Renal pelvis (tissue), 12 donors: ENCODE measurements at places on chromosomes 11 and 22. TPM values are rescaled to one million over a fixed set of nuclear protein-coding genes. Genes with fewer than 3 reads are reported as not detected.
A peak's percentile ranks its signal among the peaks of the same experiment; 100 is the strongest.

GRCh38 chr22:28594797-28595462 is 84.7 kb downstream of the TTC28 start:
- DNase-seq, result peak; percentile 70

GRCh38 chr11:125079878-125080530 is 16.9 kb downstream of the SLC37A2 start:
- no peak for DNase-seq

- DNase-seq, result peak; percentile 90
Observed at GRCh38 chr22:26483439-26484359, at the start of the genes HPS4 and SRRD. TSS of gene HPS4 (minus strand) at chr22:26483783. CDS start at chr22:26481762, 2,021 bp downstream. TSS of gene SRRD (plus strand) at chr22:26483877. CDS start at chr22:26483891, 14 bp downstream.

DNA sequence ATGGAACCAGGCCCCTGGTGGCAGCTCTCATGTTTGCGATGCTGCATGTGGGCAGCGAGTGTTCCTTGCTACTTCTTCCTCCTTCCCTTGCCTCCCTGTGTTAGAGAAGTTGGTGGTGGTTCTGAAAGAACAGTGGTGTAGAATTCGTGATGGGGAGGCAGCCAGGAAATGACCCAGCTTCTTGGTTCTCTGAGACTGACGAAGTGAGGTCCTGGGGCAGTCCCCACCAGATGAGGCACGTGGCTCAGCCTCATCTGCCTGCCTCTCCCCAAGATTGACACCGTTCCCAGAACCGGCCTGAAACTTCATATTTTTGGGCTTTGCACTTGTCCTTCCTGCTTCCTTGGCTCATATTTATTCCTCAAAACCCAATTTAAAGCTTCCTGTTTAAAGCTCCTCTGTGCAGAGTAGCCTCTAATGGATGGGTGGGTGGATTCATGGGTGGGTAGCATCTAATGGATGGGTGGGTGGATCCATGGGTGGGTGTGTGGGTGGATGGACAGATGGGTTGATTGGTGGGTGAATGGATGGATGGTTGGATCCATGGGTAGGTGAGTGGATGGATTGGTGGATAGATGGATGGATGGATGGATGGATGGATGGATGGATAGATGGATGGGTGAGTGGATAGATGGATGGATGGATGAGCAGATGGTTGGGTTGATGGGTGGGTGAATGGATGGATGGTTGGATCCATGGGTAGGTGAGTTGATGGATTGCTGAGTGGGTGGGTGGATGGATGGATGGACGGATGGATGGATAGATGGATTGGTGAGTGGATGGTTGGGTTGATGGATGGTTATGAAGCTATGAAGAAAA is 77.3 kb upstream of the ATXN10 start:
- DNase-seq, result no peak

- no peak for DNase-seq
Observed at GRCh38 chr11:134372961-134373360, 39.1 kb downstream of the B3GAT1 start.

GRCh38 chr11:3052109-3052479 is 5.1 kb downstream of the CARS1 start:
- DNase-seq, result no peak

FAM180B gene
- polyA plus RNA-seq, result 0.26 TPM

CCDC15 gene
- polyA plus RNA-seq, result 3.8 TPM

ZFTA gene
- polyA plus RNA-seq, result 42.9 TPM

RFPL3 gene
- polyA plus RNA-seq, result not detected

OR5D18 gene
- polyA plus RNA-seq, result not detected

PKP3 gene
- 7.0 TPM for polyA plus RNA-seq

ANKK1 gene
- polyA plus RNA-seq, result 0.88 TPM

TIGD3 gene
- polyA plus RNA-seq, result 0.78 TPM

CREB3L1 gene
- polyA plus RNA-seq, result 18.0 TPM

OR2AT4 gene
- 0.05 TPM for polyA plus RNA-seq

WNT11 gene
- 18.2 TPM for polyA plus RNA-seq
